ENCODE measurements at places on chromosomes 1 and 21.

- no peak for DNase-seq
Measured at GRCh38 chr1:77400781-77401180, 119.0 kb downstream of the AK5 start.

DNA sequence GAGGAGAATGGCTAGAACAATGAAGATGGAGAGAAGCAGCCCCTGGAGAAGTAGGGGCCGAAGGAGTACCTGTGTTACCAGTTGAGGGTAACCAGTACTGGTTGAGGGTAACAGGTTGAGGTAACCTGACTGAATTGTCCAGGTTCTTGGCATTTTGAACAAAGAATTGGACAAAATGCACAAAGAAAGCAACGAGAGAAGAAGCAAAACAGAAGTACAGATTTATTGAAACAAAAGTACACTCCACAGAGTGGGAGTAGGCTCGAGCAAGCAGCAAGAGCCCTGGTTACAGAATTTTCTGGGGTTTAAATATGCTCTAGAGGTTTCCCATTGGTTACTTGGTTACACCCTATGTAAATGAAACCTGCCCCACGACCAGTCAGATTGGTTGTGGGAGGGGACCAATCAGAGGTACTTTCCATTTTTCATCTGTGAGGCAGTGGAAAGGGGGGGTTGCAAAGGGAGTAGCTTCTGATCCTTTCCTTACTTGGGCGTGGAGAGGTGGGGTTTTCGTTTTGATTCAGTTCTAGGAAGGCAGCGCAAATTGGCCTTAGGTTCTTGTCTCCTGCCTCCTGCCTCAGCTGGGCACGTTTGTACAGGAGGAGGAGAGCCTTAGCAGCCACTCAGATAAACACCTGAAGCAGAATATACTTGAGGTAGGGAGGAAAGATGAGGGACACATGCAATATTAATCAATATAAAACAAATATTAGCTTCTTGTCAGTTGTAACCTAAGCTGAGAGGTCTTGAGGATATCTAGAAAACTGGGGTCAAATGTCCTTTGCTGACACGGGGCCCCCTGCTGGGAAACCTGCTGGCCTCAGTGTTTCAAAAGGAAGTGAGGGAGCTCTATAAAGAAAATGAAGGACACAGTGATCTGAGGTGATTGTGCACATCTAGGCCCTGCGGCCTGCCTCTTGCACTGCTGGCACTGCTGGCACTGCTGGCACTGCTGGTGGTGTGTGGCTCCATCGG lies 14.3 kb upstream of the LSM10 start:
- peak; percentile 46 for DNase-seq

DNA sequence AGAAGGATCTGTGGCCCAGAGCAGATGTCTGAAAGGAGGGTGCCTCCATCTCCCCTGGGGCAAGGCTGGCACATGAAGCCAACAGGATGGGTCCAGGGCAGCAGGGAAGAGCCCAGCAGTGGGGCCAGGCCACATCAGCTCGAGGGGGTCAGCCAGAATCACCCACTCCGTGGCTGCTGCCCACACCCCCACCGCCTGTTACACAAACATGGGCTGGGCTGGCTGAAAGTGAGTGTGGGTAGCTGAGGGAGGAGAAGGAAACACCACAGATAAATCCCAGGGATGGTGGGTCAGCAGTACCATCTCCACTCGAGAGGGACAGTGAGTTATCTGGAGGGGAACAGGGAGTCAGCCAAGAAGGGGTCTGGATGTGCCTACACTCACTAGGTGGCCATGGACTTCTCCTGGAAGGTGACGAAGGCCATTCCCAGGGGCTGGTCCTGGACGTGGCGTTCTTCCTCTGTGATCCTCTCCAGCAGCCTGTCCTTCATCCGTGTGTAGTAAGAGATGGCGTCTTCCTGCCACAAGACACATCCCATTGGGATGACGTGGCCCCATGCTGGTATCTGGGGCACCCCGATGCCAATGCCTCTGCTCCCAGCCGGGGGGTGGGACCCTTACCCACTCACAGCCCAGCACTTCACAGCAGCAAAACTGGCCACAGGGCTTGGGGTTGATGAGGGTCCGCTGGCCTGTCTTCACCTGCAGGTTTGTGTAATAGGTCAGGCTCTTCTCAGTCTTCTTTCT lies 20.2 kb downstream of the TMEM63A start:
- no peak for DNase-seq

DNA sequence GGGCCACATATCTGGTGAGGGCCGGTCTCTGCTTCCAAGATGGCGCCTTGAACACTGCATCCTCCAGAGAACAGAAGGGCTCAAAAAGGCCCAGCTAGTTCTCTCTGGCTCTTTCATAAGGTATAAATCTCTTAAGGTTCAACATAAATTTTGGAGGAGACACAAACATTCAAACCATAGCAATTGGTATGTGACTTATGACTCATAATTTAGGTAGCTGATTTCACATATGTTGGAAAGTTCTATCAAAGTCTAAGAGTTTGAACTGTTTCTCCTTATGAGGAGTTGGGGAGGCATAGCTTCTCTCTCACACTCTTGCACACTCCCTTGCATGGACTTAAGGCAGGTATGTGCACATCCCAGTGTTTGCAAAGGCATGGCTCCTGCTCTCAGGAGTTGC lies 5.1 kb upstream of the FYB2 start:
- no peak for DNase-seq

GRCh38 chr1:148158341-148159003 lies 6.4 kb upstream of the NBPF11 start:
- DNase-seq = no peak

- no peak for DNase-seq
Measured at GRCh38 chr1:63911049-63911448, 137.2 kb downstream of the ROR1 start.

DNA sequence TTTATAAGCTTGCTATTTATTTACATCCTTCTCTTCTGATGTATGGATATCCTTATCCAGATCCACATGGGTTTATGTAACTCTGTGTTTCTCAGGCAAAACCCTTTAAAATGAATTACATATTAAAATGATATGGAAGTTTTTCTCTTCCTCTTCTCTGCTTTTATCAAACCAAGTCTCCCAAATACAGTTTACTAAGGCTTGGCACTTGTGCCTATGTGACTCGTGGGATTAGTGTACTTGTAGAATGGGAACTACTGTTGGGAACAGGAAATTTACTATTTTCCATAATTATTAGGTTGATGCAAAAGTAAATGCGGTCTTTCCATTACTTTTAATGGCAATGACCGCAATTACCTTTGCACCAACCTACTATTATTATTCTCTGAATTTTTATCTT lies 14.8 kb downstream of the SIM2 start:
- no peak for DNase-seq

- no peak for DNase-seq
Measured at GRCh38 chr1:15443281-15443680, 5.0 kb downstream of the CTRC start.

- no peak for DNase-seq
Measured at GRCh38 chr1:245441689-245442088, 286.9 kb downstream of the KIF26B start.
